Left ventricle myocardium inferior (tissue), 1 donor: ENCODE measurements at places on chromosomes 2 and 18.

GRCh38 chr2:121074293-121074932 is 210.6 kb downstream of the TFCP2L1 start:
- no peak for DNase-seq

- DNase-seq = no peak
Measured at GRCh38 chr2:173101687-173102086, 26.0 kb downstream of the MAP3K20 start.

DNA sequence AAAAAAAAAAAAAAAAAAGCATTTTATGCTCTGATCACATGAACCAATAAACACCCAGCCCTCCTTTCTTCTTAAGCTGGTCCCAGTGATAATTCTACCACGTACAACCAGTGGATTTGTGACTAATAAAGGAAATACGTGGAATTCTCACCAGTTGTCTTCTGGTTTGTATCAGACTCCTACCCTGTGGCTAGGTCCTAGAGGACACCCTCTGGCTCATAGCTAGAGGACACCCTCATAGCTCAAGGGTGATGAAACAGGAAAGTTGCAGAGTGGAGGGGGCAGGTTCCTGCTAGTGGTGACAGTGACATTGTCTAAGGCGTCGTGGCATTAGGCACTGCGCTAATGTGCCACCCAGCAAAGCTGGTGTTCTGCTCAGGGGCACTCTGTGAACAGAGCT is 167.8 kb downstream of the BCL11A start:
- no peak for DNase-seq

DNA sequence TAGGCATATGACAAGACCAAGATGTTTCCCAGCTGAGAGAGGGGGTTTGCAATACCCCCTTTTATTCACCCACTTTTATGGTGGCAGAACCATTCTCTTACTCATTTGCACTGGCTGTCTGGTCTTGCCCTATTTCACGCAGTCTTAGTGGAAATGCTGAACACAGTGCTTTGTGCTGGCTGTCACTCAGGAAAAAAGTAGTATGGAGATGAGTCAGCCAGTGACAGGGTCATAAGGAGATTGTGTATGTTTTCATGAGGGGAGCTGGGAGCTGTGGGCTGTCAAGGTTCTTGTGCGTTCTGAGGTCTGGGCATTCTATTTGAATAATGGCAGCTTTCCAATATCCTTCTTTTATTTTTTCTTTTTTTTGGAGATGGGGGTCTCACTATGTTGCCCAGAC is 10.9 kb upstream of the CNRIP1 start:
- DNase-seq = no peak

GRCh38 chr2:118202707-118203303 is 114.5 kb downstream of the INSIG2 start:
- no peak for DNase-seq

DNA sequence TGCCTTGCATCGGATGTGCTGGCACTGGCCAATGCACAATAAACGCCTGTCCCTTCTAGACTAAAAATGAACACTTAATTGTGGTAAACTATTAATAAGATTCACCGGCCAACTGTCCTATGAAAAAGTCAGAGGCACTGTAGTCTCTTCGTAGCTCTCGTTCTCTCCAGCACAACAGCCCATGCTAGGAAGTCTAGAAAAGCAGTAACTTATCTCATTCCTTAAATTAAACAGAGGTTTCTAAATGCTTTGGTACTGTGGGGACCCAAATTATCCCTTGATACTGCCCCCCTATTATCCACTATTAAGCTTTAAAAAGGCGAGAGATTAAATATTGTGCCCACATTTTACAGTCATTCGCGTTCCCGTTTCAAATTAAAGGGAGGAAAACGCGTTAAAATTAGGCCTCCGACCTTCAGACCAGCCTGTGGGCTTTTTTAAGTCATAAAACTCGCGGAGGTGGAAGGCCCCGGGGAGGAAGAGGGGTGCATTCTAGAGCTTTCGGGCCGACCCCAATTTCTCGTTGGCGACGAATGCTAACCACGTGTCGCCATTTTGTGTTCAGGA is 1.5 kb upstream of the PCBP1 start:
- no peak for DNase-seq

DNA sequence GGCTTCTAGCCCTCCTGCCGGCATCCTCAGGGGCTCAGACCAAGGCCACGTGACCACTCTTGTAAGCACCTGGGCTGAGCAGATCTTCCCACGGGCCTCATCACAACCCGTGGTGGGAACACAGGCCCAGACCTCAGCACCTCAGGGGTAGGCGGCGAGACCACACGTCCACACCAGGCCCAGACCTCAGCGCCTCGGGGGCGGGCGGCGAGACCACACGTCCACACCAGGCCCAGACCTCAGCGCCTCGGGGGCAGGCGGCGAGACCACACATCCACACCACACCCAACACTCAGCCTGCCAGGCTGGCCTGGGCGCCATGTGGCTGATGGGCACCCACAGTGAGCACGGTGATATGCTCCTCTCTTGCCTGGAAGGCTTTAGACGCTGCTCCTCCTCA is 334.4 kb upstream of the SALL3 start:
- no peak for DNase-seq
